Activated CD4-positive, alpha-beta T cell treated with anti-CD3 and anti-CD28 coated beads, Interleukin-2, amount 10 ng/mL, durations not matched to agents 24 days and 14 days (primary cell): ENCODE measurements at places on chromosomes 2 and 18.

DNA sequence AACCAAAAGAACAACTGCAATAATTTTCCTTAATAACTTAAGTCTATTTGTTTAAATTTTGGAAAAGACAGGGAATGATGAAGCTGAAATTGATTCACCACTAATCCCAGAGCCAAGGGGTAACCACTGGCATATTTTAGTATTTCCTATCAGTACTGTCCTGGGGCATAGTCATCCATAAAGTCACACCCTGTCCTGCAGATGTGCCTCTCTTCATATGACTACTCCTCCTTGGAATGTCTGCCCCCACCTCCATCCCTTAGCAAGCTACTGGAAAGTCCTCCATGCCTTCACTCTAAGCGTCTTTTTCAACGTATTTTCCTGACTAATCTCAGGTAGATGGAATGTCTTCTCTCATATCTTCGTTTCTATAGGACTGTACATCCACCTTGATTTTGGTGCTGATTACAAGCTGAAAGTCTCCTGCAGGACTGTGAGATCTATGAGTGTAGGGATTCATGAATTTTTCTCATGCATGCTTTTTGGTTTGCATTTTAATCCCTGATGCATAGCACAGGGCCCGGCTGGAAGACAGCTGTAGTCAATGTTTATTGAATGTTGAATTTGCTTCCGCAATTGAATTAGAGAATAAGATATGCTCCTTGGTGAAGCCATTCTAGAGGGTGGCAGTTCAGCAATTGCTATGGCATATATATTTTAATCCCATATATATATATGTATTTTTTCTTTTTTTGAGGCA lies 85.6 kb downstream of the MOGAT1 start:
- no peak for DNase-seq

DNA sequence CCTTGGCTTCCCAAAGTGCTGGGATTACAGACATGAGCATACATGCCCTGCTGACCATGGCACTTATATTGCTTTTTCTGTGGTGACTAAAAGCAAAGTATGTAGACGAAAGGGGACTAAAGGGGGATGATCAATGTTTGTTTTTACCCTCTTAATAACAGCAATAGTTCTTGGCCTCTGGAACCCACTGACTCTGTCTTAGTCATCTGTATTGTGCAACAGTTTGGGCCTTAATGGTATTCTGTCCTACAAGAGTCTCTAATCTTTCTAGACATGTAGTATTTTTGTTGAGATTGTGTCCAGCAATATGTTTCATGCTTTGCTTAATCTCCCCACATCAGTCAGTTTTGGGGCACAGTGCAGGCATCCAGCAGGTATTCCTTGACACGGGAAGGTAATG lies 359.9 kb upstream of the FANCL start:
- no peak for DNase-seq

DNA sequence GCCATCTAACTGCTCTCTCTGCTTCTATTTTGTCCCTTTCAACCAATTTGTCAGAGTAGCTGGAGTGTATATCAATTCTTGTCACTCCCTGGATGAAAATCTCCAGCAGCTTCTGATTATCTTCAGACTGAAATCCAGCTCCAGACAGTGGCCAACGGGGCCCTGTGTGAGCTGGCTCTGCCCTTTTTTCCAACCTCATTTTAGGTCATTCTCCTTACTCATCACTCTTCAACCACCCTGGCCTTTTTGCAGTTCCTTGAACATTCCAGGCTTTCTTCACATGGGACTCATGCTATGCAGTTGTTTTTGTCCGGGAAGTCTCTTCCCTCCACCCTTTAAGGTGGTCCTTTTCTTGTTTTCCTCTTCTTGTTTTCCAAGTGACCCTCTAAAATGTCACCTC lies 15.4 kb upstream of the FAP start:
- no peak for DNase-seq

DNA sequence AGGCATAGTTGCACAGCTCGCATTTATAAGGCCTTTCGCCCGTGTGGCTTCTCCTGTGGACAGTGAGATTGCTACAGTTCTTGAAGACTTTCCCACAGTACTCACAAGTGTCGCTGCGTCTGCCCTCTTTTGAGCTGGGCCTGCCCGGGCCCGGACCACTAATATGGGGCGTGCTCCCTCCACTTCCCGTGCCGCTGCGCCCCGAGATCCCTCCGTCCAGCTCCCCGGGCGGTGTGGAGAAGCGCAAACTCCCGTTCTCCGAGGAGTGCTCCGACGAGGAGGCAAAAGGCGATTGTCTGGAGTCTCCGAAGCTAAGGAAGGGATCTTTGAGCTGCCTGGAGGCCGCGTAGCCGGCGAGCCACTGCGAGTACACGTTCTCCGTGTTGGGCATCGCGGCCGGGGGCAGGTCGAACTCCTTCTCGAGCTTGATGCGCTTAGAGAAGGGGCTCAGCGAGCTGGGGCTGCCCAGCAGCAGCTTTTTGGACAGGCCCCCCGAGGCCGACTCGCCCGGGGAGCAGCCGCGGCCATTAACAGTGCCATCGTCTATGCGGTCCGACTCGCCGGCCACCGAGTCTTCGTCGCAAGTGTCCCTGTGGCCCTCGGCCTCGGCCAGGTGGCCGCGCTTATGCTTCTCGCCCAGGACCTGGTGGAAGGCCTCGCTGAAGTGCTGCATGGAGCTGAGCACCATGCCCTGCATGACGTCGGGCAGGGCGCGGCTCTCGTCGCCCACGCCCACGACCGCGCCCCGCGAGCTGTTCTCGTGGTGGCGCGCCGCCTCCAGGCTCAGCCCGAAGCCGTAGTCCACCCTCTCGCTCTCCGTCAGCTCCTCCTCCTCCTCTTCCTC lies 92.7 kb downstream of the BCL11A start:
- DNase-seq, result no peak

GRCh38 chr2:223396993-223397392 lies 205.2 kb downstream of the SCG2 start:
- DNase-seq, result no peak

DNA sequence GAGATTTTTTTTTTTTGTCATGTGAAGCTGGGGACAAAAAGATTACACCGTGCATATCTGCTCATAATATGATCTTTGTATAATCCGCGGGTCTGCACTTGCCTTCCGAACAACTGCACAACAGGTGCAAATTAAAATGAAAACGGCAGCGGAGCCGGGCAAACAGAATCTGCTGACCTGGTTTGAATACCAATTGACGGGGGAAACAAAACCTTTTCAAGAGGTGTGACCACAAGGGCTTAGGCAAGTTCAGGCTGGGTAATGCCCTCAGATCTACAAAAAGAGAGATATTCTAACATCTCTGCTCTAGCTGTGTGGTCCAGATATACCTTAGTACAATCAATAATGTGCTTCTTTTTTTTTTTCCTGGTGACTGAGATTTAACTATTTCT lies 88.5 kb downstream of the ZEB2 start:
- no peak for DNase-seq

- no peak for DNase-seq
Observed at GRCh38 chr2:19865151-19865550, 36.6 kb downstream of the TTC32 start.

GRCh38 chr18:78899241-78899640 lies 80.4 kb upstream of the SALL3 start:
- DNase-seq, result no peak

- no peak for DNase-seq
Observed at GRCh38 chr2:104027321-104027720, 826.6 kb upstream of the POU3F3 start.

- DNase-seq, result no peak
Observed at GRCh38 chr18:44786688-44787087, 106.0 kb downstream of the SETBP1 start.

DNA sequence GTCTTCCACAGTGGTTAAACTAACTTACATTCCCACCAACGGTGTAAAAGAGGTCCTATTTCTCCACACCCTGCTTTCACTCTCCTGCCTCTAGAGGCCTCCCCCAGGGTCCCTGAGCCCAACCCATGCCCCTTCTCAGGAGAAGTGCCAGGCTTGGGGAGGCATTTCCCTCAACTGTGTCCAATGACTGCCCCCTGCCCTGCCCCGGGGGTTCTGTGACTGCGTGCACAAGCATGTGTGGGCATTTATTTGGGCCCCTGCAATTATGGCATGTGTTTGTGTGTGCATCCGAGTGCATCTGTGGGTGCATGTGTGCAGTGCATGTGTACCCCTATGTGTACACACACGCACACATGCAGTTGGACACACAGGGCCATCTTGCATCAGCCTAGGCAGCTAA lies 57.3 kb downstream of the INHBB start:
- no peak for DNase-seq

DNA sequence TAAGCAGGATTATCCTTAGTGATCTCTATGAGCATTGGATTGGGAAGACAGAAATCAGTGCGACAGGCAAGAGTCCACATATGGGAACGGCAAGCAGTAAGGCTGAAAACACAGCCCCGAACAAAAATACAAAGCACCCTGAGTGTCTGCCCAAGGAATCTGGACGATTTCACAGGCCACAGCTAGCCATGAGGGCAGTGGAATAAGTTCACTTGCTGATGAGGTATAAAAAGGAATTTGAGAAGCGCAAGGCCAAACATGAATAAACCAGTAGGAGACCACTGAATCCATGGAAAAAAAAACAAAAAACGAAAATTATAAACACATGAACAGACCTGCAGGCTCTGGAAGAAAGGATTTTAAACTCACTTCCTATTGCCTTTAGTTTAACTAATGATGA lies 24.3 kb downstream of the WDSUB1 start:
- DNase-seq, result no peak

DNA sequence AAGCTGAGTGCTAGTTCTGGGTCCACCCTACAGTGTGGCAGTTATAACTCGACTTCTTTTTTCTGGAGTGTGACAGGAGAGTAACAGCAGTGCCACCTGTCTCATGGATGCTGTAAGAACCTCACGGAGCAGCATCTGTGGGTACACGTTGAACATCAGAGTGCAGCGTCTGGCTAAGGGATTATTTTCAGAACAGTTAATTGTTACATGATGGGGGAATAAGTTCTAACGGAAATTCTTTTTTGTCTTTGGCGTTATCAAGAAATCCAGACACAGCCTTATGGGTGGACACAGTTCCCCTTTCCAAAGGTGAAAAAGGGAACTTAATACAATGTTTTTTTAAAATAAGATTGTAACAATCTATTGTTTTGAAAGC lies 28.3 kb upstream of the TOGARAM2 start:
- no peak for DNase-seq

- no peak for DNase-seq
Observed at GRCh38 chr18:33653231-33653630, 75.2 kb downstream of the ASXL3 start.
